ENCODE measurements at places on chromosomes 5 and 9.

DNA sequence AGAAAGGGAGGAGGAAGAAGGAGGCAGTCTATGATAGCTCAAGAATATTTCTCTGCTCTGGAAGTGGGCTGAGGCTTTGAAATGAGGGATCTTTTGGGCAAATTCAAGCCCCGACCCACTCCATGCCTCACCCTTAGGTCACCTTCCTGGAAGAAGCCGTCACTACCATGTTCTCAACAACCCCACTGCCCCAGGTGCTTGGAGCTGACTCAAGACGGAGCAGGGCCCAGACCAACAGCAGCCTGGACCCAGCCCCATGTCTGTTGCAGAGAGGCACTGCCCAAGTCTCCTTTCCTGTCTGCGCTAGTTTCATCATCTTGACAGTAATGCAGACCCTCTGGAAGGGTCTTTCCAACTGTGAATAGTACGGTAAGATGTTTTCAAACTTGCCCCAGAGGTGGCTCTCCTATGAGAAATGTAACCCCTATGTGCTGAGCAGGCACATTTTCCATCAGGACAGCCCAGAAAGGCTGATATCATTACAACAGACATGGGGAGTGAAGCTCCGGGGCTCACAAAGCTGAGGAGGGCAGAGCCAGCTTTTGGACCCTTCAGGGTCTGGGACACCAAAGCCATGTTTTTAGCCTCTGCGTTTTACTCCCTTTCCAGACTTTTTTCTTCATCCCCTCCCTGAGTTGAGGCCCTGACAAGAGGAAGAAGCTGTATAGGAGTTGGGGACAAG lies 128.2 kb upstream of the LARP1 start:
- DNase-seq: no peak

- no peak for DNase-seq
These were observed 39.0 kb downstream of the KCNIP1 start for GRCh38 chr5:170542691-170543293.

- no peak for DNase-seq
These were observed 151.5 kb upstream of the DAPK1 start for GRCh38 chr9:87346061-87346665.

DNA sequence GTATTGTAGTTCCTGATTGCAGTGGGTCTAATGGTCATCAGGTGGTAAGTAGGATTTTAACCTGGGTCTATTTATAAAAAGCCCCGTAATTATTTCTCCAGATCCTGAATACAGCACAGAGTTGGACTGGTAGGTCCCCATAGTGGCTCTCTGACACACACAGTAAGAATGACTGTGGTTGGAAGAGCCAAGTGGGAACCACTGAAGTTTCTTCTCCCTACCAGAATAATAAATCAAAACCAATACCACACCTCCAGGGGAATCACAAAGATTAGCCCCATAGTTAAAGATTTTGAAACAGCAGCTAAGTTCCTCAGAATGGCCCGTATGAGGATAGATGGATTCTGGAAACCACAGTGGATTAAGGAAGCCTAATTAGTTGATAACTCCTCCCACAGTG lies 68.4 kb upstream of the ZFR start:
- DNase-seq: no peak

GRCh38 chr9:72728031-72728770 lies 206.8 kb downstream of the TMC1 start:
- no peak for DNase-seq

DNA sequence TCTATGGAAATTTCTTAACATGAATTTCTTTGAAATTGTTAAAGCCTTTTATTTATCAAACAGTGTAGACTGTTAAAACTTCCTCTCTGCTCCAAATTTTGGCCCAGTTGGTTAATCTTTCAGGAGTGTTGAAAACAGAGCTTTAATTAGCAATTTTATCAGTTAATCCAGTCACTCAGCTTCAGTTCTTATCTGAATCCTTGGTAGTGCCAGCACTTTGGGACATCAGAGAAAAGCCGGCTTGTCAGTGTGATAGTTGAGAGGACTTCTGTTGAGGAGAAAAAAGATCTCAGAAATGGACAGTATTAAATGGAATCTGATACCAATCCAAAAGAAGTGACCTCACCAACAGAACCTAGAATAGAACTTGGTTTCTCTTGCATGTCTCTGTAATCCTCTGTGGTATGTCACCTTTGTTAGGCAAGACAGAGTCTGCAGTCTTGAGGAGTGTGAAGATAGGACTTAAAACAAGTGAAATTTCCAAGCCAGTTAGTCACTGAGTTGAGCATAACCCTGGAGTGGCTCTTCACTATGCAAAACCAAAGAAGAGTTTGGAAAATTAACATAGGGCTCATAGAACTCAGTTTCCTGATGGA lies 251.8 kb downstream of the NNT start:
- no peak for DNase-seq

GRCh38 chr5:27706832-27707231 lies 668.4 kb upstream of the CDH9 start:
- no peak for DNase-seq

- DNase-seq: no peak
These were observed 8.7 kb upstream of the GRIN1 start for GRCh38 chr9:137130176-137130755.

GRCh38 chr9:124512806-124513204 lies 5.6 kb upstream of the NR5A1 start:
- DNase-seq: no peak

DNA sequence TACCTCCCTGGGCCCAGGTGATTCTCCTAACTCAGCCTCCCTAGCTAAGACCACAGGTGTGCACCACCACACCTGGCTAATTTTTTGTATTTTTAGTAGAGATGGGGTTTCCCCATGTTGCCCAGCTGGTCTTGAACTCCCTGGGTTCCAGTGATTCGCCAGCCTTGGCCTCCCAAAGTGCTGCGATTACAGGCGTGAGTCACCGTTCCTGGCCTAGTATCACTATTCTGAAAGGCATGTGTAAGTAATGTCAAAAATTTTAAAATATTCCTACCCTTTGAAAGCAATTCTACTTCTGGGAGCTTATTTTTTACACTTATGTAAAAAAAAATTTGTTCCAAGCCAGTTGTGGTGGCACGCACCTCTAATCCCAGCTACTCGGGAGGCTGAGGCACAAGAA lies 27.1 kb upstream of the TLE1 start:
- DNase-seq: no peak

DNA sequence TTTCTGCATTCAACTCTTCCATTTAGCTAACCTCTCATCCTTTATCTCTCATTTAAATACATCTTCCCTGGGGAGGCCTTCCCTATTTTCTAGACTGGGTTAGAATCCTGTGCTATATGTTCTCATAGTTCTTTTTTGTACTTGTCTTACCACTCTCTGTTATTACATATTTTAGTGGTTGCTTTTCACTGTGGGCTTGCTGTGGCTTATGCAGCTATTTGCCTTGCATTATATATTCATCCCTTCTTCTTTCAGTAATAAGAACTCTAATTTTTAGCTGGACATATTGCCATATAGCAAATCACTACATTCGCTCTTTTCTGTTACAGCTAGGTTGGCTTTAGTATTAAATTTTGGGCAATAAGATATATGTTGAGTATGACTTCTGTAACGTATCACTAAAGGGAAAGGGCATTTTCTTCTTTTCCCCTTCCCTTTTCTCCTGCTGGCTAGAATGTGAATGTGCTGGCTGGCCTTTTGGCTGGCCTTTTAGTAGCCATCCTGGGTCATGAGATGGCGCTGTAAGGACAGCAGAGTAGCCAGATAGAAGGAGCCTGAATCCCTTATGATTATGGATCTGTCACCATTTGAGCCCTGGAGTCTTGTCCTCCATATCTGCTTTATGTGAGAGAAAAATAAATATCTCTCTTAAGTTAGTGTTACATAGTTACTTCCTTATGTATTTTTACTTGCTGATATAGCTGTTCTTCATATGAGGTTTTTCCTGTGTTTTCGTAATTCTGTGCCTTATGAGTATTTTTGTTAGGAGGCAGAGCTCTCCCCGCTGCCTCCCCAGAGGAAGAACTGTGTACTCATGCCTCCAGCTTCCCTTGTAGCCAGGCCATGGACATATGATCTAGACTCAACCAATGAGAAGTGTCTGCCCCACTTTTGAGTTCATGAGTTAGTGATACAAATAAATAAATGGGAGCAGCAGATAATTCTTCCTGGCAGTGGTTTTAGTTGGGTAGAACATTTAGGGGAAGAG lies 65.8 kb downstream of the NDUFAF2 start:
- no peak for DNase-seq

DNA sequence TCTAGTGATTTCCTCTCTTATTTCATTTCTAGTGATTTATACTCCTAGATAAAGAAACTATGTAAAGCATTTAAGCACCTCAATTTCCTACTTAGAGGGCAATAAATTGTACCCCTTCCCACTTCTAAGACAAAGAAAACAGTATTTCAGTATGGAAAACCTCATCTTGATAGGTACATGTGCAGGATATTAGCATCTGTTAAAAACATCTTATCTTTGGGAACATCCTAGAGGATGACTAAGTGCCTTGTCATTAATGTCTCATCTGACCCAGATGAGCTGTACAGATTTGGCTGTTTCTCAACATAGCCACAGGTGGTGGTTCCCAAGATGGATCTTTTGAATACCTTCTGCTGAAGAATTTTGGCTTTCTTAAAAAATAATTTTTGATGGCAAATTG lies 5.7 kb downstream of the MEGF10 start:
- no peak for DNase-seq

DNA sequence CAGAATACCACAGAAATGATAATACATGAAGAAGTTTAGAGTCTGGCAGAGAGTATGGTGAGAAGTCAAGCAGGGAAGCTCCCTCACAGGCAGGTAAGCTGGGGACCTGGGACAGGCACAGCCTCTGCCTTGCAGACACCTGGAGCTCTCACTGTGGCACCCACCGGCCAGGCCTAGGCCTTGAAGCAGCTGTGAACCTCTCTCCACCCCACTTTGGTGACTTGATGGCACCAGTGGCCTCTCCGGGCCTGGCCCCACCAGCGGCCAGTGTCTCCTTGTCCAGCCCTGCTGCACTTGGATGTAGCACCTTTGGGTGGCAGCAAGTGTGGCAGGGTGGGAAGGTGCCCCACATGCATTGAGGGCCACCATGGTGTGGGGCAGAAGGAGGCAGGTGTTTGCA lies 330.5 kb downstream of the NPR3 start:
- DNase-seq: no peak

GRCh38 chr9:8751406-8751930 lies 951.9 kb upstream of the DMAC1 start:
- no peak for DNase-seq

GRCh38 chr9:33030285-33030684 lies 5.2 kb downstream of the DNAJA1 start:
- no peak for DNase-seq

- no peak for DNase-seq
These were observed 50.8 kb downstream of the KCNN2 start for GRCh38 chr5:114412510-114413171.

DNA sequence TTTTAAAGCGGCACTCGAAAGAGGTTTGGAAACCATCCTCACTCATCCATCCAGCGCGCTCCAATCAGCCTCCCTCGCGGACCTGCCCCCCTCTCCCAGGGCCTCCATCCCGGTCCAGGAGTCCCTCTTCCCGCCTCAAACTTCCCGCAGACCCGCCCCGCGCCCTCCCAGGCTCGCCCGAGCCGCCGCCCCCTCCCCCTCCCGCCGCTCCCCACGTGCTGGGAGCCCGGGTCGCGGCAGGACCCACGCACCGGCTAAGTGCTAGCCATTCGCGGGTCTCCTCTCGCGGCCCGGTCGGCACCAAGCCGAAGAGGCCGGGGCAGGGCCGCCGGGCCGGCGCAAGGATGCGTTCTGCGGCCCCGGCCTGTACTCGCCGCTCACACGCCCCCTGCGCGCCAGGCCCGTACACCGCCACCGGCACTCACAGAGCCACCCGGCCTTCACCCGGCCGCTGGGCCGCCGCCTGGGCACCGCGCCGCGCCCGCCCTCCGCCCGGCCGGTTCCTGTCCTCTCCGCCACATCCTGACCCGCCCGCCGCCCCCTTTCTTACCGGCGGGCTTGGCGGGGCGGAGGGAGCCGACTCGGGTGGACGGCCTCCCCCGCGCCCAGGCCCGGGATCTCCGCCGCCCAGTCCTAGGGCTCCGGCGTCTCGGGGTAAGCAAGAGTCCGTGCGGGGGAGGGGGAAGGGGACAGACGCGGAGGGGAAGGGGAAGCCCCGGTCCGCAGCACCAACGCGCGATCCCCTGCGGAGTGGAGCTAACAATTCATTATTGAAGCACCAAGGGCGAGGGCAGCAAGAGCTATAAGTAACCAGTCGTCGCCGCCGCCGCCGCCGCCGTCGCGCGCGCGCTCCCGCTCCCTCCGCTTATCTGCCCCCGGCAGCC lies 576 bp downstream of the CHD1 start:
- DNase-seq: no peak

- DNase-seq: no peak
These were observed 30.6 kb upstream of the IL6ST start for GRCh38 chr5:56025151-56025885.

GRCh38 chr5:100898504-100899346 lies 4.4 kb downstream of the ST8SIA4 start:
- no peak for DNase-seq

GRCh38 chr5:81907012-81907635 lies 64.7 kb upstream of the ATG10 start:
- DNase-seq: no peak

GRCh38 chr5:124237206-124237695 lies 509.2 kb downstream of the ZNF608 start:
- DNase-seq: no peak

DNA sequence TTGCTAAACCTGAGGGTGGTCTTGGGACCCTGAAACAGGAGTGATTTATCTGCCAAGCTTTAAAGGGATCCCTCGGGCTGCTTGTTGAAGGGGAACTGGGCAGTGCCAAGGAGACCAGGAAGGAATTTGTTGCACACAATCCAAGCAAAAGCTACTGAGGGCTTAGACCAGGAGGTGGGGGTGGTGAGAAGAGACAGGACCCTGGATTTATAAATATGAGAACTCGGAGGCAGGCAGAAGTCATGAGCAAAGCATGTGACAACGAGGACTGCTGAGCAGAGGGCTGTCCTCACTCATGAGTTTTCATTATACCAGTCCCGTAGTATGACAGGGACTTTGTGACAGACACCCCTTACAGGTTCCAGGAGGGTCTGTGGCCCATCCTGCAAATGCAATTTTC lies 237.3 kb downstream of the DRD1 start:
- DNase-seq: no peak

GRCh38 chr5:34475249-34475966 lies 180.7 kb upstream of the RAI14 start:
- DNase-seq: no peak

DNA sequence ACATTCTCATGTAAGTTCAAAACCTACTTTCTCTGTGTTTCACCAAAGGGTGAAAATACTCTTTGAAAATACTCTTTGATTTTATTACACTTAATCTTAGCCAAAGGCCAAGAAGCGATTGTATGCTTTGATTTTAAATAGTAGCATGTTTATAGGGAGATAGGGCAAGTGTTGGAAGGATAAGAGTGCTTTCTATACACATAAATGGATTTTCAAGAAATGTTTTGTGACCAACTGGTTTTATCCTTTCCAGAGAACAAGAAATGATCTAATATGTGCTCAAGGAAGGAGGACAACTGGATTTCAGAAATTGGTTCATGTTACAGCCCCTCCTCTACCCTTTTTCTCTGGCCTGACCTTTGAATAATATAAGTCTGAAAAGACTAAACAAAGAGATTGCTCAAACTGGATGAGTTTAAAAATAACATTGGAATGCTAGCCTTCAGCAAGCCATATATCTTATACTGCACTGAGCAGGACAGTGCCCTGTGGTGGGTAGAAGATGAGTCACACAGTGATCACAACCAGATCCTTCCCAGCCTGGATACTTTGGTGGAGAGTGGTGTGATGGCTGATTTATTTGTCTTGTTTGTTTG lies 13.1 kb downstream of the PALM2AKAP2 start:
- DNase-seq: no peak
